WTC11 (cell line): ENCODE measurements at places on chromosomes 16 and 17. TPM values are rescaled to one million over a fixed set of nuclear protein-coding genes. Genes with fewer than 3 reads are reported as not detected.
A peak's percentile ranks its signal among the peaks of the same experiment; 100 is the strongest.

The SLFN12L gene
- 0.07 to 0.16 TPM (median 0.13 TPM) in 3 replicates for total RNA-seq

GRCh38 chr16:2520784-2521531 lies 787 bp downstream of the AMDHD2 start:
- no peak for DNase-seq

- DNase-seq, result no peak
Observed at GRCh38 chr16:89733792-89734191, 12.5 kb downstream of the ZNF276 start.

- DNase-seq, result no peak
Observed at GRCh38 chr17:74864297-74864865, 4.7 kb upstream of the GRIN2C start.

- no peak for DNase-seq
Observed at GRCh38 chr16:20415541-20415940, 6.2 kb downstream of the ACSM5 start.

DNA sequence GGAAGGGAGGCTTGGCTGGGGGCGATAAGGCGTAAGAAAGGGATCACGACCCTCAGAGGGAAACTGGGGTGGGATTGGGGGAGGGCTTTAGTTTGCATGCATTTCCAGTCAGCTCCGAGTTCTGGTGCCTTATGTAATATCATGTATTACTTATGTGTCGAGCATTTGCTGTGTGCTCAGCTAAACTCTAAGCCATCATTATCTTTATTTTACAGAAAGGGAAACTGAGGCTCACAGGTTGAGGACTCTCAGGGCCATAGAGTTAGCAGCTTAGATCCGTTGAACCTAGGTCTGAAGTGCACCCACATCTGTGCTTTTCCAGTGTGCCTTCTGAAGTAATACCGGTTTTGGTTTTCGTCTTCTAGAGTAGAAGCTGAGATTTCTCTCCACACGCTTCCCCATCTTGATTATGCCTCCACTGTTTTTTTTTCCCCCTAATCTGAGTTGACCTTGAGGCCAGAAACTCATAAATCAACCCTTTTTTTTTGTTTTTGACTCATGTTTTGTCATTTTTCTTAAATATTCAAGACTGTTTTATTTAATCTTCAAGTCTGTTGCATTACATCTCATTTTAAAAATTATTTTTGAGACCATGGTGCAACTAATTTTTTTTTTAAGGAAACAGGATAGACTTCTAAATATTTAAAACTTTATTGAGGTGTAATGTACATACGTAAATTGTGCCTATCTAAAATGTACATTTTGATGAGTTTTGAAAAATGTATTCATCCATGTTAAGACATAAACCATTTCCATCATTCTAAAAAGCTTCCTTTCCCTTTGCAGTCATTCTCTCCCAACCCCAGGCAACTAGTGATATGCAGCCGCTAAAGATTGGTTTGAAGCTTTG lies 741 bp downstream of the CYB5B start:
- DNase-seq, result no peak

DNA sequence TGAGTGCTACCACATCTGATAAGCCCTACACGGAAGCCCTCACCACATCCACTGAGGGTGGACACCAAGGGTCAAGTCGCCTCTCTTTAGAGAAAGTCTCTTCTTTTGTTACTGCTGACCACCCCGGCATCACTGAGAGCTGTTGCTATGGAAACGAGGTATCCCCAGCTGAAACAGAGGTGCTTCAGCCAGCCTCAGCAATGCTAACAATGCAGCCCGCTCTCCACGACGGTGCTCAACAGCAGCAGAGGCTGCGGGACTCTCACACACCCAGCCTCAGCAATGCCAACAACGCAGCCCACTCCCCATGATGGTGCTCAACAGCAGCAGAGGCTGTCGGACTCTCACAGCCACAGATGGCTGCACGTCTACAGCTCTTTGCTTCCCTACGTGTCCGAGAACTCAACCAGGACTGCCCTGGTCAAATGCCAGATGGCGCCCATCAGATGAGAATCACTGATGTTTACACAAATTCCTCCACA lies 41.4 kb downstream of the VPS53 start:
- DNase-seq, result peak; percentile 65

DNA sequence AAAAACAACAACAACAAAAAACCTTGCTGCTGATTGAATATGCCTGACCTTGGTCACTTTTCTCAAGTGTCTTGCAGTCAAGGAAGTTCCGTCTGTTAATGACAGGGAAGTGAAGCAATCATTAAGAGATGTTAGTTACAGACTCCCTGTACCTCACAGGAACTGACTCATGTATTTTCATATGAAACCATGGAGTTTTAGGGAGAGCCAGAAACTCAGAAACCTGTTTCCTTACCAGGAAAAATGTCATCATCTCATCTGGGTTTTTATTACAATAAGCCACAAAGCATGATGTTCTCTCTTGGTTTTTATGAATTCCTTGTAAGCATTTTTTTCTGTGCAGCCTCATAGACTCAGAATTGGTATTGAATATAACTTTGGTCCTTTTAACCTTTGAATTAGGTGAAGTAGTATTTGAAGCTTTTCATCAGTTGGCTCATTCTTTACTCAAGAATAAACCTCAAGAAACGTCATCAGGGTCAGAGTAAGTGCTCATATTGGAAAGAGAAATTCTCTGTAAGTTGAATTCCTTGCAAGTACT lies 10.3 kb downstream of the LYRM1 start:
- DNase-seq, result no peak
